ENCODE measurements at places on chromosomes 4 and X. TPM values are rescaled to one million over a fixed set of nuclear protein-coding genes. Genes with fewer than 3 reads are reported as not detected.

DNA sequence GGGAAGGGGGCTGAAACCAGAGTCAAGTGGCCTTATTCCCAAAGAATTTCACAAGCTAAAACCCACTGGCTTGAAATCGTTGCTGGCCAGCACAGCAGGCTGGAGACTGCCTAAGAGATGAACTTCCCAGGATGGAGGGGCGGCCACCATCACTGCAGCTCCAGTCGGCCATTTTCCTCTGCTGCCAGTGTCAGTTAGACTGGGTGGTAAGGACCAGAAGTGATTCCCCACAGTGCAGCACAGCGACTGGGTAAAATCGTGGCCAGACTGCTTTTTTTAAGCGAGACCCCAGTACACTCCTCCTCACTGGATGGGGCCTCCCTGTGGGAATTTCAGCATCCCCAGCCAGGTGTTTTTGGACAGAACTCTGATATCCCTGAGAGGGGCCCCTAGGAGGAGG lies 428.0 kb downstream of the SPIN4 start:
- no peaks in the 10 kb centered on the region for H3K4me1 ChIP-seq
- no peaks in the 10 kb centered on the region for H3K36me3 ChIP-seq
- no peak for DNase-seq
- H3K4me3 ChIP-seq, result no peak overlapping the region
- H3K27me3 ChIP-seq, result no peaks in the 10 kb centered on the region

The PPP1R3F gene
- 12.7 TPM for total RNA-seq

The TMPRSS11A gene
- not detected for total RNA-seq

The PROM1 gene
- not detected for total RNA-seq

DNA sequence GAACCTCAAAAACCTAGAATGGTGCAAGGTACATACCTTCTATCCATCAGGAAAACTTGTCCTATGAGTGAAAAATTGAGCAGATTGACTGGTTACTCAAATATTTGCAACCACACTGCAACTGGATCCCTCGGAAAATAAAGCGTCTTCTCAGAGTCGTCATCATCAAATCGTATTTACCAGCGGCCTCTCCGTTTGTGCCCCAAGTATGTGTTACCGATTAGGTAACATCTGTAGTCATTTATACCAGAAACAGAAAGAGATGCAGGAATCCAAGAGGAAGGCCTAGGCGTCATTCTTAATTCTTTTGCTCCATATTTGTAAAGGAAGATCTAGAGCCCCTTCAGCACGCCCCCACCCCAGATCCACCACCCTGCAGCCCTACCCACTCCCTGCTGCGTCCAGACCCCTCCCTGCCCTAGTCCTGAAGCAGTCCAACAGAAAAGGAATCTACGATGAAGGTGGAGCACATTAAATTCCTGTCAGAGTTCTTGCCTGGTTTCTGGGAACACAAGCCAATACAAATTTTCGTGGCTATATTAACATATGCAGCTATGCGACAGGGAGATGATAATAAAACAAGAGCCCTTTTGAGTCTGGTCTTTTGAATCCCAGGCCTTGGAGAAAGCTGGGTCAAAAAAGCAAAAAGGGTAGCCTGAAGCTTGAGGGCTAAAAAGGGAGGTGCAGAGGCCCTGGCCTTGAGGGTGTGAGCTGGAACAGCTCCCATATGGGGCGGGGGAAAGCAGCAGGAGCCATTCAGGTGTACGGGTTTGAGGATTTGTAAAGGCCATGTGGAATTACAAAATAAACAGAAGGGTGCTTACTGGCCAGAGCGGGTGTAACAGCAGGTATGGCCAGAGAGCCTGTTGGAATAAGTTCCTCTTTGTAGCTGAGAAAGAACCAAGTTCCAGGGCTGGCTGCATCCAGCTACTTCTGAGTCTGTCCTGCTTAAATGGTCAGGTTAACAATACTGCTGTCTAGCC lies 77.0 kb downstream of the ZNF827 start:
- no peak overlapping the region for H3K4me3 ChIP-seq
- no peak for DNase-seq
- H3K36me3 ChIP-seq, result peaks cover 6% of the 10 kb centered on the region

GRCh38 chrX:118595501-118596042 lies 100.0 kb downstream of the DOCK11 start:
- no peak overlapping the region for H3K27ac ChIP-seq
- H3K27me3 ChIP-seq, result no peaks in the 10 kb centered on the region
- DNase-seq, result no peak
- H3K36me3 ChIP-seq, result peaks cover 16% of the 10 kb centered on the region

GRCh38 chr4:17636341-17636695 lies 21.9 kb downstream of the MED28 start:
- H3K36me3 ChIP-seq, result peaks cover 6% of the 10 kb centered on the region
- no peak overlapping the region for H3K27ac ChIP-seq
- no peaks in the 10 kb centered on the region for H3K4me1 ChIP-seq

GRCh38 chr4:24002330-24002966 lies 112.6 kb upstream of the PPARGC1A start:
- H3K27ac ChIP-seq, result no peak overlapping the region
- no peak overlapping the region for H3K4me3 ChIP-seq
- H3K27me3 ChIP-seq, result no peaks in the 10 kb centered on the region
- no peak for DNase-seq
- H3K36me3 ChIP-seq, result no peaks in the 10 kb centered on the region
- H3K4me1 ChIP-seq, result no peaks in the 10 kb centered on the region

The SPON2 gene
- 18.8 TPM for total RNA-seq

Data from activated naive CD8-positive, alpha-beta T cell treated with anti-CD3 and anti-CD28 coated beads, Interleukin-2, amount 10 ng/mL, durations not matched to agents 7 days and 5 days (primary cell).